ENCODE measurements at places on chromosomes 13 and 19.

GRCh38 chr19:39494661-39495060 is 4.1 kb upstream of the DLL3 start:
- DNase-seq = no peak

- peak; percentile 81 for DNase-seq
Observed at GRCh38 chr13:106570299-106570852, 2.4 kb upstream of the ARGLU1 start.

- DNase-seq = no peak
Observed at GRCh38 chr19:46404055-46404752, 9.2 kb downstream of the CCDC8 start.

DNA sequence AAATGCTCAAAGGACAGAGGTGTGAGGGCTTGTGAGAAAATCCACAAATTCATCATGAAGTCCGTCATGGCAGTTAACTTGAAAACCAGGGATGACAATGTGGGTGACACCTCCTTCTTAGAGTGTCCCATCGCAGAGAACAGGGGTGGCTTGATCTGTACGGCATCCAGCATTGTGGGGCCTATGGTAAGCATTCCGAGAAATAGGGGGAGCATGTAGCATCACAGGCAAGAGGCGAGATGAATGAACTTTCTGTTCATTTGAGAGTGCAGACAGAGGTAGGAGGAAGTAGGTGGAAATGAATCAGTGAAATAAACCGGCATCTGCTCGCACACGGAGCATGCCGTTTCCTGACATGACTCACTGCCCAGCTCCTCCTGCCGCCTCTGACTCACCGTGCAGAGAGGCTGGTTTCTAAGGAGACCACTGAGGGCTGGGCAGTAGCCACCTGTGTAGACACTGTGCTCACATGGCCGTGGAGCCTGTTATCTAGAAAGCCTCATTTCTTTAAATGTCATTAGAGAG is 339.0 kb downstream of the RFC3 start:
- DNase-seq = peak; percentile 74

DNA sequence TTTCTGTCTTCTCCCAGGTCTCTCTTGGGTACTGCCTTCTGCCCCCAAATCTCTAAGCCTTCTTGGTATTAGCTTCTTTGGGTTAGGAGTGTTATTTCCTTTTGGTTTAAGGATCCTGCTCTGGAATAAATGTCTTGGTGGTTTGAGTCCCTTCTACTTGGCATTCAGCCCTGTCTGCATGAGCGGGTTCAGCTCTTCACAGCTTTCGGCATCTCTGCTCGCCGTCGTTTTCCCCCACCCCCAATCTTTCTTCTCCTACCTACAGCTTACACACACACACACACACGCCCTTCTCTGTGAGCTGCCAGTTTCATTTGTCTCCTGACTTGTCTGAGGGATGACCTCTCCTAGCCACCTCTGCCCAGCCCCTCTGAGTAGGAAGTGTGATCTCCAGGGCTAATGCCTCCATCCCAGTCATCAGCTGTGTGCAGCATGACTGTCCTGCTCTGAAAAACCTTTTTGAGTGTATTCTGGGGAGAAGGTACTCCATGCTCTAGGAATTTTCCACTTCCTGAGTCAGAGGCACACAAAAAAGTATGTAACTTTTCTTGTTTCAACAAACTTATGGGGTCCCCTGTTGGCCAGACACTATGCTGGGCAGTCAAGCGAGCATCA is 4.7 kb downstream of the CNOT3 start:
- DNase-seq = no peak

DNA sequence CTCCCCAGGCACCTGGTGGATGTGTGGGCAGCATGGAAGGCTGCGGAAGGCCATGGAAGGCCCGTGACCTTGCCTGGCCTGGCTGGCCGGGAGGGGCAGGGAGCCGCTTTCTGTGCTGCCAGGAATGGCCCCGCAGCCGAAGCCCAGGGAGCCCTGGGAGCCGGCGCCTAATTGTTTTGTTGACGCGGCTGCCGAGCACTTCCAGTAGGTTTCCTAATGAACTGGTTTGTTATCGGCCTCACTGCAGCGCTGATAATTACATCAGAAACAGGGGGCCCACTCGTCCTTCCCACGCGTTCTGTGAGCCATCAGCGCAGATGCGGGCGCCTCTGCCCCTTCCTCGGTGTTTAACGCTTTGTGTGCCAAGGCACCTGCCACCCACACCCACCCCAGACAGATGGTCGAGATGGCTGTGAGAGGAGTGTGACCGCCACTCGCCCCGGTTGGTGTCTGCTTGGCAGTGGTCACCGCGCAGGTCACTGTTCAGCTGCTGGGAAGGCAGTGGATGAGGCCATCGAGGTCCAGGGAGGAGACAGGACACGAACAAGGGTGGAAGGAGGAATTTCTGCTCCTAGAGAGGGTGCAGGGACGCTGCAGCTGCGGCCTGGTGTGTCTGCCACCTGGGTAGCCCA is 124.5 kb downstream of the KDM4B start:
- no peak for DNase-seq

DNA sequence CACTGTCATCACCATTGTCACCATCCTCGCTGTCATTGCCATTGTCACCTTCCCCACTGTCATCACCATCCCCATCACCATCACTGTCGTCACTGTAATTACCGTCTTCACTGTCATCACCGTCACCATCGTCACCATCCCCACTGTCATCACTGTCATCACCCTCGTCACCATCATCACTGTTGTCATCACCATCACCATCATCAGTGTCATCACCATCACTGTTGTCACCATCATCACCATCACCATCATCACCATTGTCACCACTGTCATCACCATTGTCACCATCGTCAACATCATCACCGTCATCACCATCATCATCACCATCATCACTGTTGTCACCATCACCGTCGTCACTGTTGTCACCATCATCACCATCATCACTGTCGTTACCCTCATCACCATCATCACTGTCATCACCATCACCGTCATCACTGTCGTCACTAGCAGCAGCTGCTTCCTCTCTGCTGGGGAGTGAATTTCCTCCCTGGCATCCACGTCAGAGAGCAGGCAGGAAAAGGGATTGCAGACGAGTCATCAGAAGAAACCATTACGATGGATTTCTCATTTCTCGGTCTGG is 27.3 kb downstream of the TMEM255B start:
- no peak for DNase-seq

DNA sequence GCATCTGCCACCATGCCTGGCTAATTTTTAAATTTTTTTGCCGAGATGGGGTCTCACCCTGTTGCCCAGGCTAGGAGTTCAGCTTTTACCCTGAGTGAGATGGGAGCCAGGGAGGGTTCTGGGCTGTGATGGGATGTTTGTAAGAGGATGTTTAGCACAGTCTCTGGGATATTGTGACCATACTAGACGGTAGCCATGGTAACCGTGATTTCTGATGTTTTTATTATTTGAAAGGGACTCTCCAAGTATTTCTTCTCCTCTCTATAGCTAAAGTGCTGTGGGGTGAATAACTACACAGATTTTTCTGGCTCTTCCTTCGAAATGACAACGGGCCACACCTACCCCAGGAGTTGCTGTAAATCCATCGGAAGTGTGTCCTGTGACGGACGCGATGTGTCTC is 10.4 kb downstream of the TSPAN16 start:
- DNase-seq = no peak

DNA sequence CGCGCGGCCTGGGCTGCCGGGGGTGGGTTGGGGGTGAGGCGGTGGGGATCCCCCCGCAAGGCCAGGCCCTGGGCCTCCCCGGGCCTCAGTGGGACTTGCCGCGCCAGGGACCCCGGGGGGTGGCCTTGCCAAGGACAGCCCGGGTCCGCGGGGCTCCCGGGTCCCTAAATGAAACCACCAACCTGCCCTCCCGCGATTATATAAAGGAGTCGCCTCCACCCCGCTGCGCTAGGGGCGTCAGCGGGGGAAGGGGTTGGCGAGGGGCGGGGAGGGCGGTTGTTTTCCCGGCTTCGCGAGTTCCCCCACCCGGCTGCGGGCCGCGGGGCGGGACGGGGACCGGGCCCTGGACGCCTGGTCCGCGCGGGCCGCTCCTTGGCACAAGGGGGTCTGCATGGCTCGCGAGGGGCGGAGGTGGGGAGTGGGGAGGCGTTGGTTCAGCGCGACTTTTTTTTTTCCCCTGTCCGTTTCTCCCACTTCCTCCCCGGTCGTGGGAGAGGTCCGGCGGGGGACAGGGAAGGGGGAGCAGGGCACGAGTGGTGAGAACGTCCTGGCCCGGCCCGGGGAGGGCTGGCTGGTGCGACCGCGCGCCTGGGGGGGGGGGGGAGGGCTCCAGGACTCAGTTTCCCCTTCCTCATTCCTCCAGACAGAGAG is 822 bp upstream of the ZBTB7A start:
- DNase-seq = no peak

- no peak for DNase-seq
Observed at GRCh38 chr19:44313231-44313630, 8.4 kb upstream of the ZNF235 start.

- no peak for DNase-seq
Observed at GRCh38 chr13:109366525-109366924, 419.9 kb downstream of the IRS2 start.

DNA sequence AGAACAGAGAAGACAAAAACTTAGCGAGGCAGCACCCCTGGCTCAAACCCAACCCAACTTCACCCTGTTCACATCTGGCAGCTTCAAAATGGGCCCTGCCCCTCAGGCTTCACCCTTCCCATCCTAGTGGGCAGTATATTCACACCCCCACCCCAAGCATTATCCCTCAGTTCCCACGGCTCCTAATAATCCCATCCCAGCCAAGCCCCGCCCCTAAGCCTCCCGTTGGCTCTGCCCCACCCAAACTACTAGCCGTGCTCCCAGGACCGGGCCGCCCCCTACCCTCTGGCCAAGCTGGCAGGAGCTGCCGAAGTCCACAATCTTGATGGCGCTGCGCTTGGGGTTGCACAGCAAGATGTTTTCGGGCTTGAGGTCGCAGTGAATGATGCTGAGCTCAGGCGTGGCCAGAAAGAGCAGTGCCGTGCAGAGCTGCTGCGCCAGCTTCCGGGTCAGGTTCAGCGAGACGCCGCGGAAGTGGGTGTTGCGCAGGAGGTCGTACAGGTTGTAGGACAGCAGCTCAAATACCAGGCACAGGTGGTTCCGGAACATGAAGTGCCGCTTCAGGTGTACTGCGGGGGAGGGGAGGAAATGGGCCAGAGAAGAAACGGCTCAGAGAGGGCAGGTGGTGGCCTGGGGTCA is 5.8 kb downstream of the DYRK1B start:
- DNase-seq = no peak

GRCh38 chr19:48926909-48927308 is 6.6 kb upstream of the DHDH start:
- DNase-seq = peak; percentile 54

DNA sequence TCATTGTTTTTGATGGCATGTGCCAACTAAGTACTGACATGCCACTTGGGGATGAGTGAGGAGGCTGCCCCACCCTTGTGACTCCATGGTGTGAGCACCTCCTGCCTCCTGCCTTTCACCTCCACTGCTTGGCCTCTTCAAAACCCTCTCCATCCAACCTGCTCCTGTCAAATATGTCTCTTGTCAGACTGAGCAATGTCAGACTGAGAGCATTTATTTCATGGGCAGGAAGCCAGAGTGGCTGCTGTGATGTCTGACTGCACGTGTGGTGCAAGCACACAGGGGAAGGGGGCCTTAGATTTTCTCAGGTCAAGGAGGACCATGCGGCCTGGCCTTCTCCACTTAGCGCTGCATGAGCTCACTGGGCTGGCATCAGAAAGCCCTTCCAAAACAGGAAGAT is 68.3 kb downstream of the STARD13 start:
- no peak for DNase-seq

Measured in activated CD4-positive, alpha-beta memory T cell treated with anti-CD3 and anti-CD28 coated beads for 36 hours (primary cell).